ENCODE measurements at places on chromosomes 11 and 22. TPM values are rescaled to one million over a fixed set of nuclear protein-coding genes. Genes with fewer than 3 reads are reported as not detected.

Gene MDK
- 27.1 TPM for polyA plus RNA-seq

Gene CCDC34
- polyA plus RNA-seq, result 6.8 TPM

Gene ST3GAL4
- 0.38 TPM for polyA plus RNA-seq

Gene CD6
- polyA plus RNA-seq, result not detected

Gene ANO9
- polyA plus RNA-seq, result not detected

Gene SEPTIN5
- polyA plus RNA-seq, result 10.5 TPM

Gene KCNK4
- polyA plus RNA-seq, result 0.17 TPM

Gene SERPIND1
- polyA plus RNA-seq, result not detected

Gene WBP2NL
- not detected for polyA plus RNA-seq

Gene ARHGAP8
- polyA plus RNA-seq, result not detected

Gene TPBGL
- 1.0 TPM for polyA plus RNA-seq

Gene CHRDL2
- not detected for polyA plus RNA-seq

Gene UBASH3B
- 88.8 TPM for polyA plus RNA-seq

Gene C11orf86
- not detected for polyA plus RNA-seq

Gene SCT
- polyA plus RNA-seq, result not detected

Gene RBMXL2
- polyA plus RNA-seq, result not detected

Data from Purkinje cell (primary cell).